ENCODE measurements at places on chromosomes 4 and X.

- no peak for DNase-seq
Measured at GRCh38 chr4:17781300-17782287, at the start of gene FAM184B. Gene FAM184B, minus strand, starts transcription at chr4:17781621. Its CDS starts 322 bp downstream, at chr4:17781299.

GRCh38 chrX:54495814-54496516 is at the start of gene FGD1:
Gene FGD1, minus strand, starts transcription at chrX:54496234. Its CDS starts 802 bp downstream, at chrX:54495432.
- DNase-seq = peak; percentile 42

- no peak for DNase-seq
Measured at GRCh38 chrX:131617182-131617581, 73.3 kb downstream of the OR13H1 start.

DNA sequence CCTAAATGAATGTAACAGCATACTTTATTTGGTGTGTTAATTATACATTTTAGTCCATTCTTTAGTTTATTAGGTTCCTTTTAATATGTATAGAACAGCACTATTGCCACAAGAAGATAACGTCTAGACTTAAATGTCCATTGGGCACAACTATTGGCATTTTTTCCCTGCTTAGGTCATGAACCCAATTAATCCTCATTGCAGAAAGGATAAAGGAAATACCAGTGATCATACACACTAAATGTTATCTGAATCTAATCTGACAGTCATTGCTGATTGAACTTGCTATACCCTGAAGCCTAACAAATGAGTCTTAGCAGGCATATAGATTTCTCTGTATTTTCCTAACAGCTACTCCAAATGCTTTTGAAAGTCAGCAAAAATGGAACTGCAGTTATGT is 2250.0 kb upstream of the AGA start:
- no peak for DNase-seq

GRCh38 chrX:84729809-84730208 is 227.6 kb upstream of the HDX start:
- no peak for DNase-seq

DNA sequence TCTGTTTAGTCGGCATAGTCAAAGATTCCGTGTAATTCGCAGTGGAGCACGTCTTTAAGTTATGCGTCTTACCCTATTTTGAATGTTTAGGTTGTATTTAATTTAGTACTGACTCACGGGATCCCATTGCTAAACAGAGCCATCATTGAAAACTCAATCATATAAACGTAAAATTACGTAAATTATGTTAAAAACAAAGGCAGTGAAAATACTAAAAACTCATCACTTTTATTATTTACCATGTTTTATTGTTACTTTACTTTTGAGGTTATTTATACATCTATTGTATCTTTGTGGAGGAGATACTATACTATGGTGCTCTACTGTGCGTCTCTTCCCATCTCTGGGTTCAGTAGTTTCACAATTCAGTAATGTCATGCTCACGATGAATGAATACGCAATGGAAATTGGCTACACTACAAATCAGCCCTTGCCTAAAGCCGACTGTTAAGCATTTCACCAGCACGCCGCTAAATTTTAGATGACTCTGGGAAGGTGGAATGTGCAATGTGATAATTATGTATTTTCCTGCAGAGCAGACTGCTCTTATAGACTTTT is 944 bp downstream of the FUNDC2 start:
- peak; percentile 7 for DNase-seq

- no peak for DNase-seq
Measured at GRCh38 chr4:7499661-7500060, 64.9 kb upstream of the PSAPL1 start.

- DNase-seq = no peak
Measured at GRCh38 chrX:72042852-72043248, 88.9 kb downstream of the RTL5 start.

DNA sequence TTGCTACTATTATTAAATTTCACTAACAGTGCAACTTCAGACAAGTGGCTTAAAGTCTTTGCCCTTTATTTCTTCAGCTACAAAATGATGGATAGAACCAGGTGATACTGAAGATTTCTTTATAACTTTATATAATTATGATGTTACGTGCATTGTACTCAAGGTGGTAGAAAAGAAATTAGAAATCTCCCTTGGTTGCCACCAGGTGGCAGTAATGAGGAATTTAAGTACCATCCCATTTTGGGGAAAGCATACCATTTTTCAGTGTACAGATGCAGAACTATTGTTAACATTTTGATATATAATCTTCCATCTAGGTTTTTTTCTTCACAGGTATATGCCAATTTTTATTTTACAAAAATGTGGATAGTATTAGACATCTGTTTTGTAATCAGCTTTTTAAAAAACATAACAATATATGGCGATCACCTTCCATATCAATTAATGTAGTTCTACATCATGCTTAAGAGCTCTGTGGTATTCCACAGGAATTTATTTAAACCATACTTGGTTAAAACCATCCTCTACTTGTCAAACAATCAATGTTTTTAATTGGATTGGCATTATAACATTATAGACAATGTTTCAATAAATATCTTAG is 37.7 kb upstream of the RAB33B start:
- no peak for DNase-seq

GRCh38 chrX:72312311-72312940 is 6.7 kb upstream of the CITED1 start:
- DNase-seq = no peak

DNA sequence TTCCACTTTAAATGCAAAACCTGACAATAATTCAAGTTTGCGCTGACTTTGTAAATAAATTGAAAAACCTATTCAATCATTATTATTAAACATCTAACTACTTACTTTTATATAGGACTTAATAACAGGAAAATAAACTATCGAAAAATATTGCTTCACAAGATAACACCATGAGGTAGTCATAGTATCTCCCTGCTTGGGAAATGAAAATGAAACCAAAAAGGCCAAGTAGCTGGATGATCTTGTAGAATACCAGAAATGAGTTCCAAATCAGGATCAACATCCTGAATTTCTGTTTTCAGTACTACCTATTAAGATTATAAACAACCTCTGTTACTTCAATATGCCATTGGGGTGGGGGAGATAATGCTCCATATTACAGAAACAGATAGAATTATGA is 58.9 kb downstream of the CHIC2 start:
- no peak for DNase-seq

DNA sequence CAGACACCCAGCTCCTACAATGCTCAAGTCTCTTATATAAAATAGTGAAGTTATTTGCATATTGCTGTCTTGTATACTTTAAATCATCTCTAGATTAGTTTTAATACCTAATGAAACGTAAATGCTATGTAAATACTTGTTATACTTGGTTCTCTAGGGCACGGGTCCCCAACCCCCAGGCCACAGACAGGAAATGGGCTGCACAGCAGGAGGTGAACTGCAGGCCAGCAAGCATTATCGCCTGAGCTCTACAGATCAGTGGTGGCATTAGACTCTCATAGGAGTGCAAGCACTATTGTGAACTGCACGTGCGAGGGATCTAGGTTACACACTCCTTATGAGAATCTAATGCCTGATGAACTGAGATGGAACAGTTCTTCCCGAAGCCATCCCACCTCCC is 395.9 kb upstream of the EMCN start:
- no peak for DNase-seq

- DNase-seq = no peak
Measured at GRCh38 chrX:53580742-53581504, 105.6 kb downstream of the HUWE1 start.

DNA sequence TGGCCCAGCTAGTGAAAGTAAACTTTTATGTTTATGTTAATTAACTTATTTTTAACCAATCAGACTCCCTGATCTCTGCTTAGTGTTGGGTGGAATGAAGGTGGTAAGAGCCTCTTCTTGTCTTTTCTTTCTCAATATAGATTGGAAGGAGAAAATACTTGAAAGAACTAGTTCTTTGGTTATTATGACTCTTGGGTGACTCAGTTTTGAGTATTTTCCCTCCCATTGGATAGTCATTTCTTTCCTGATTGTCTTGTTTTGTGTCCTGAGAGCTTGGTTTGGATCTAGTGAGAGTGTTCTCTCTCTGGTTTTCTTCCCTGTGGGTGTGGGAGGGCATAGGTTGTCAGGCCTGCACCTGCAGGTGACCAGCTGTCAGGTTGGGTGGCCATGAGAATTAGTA is 172.0 kb upstream of the GLRA2 start:
- no peak for DNase-seq

GRCh38 chr4:152613841-152614721 is 65.7 kb downstream of the TMEM154 start:
- DNase-seq = no peak

DNA sequence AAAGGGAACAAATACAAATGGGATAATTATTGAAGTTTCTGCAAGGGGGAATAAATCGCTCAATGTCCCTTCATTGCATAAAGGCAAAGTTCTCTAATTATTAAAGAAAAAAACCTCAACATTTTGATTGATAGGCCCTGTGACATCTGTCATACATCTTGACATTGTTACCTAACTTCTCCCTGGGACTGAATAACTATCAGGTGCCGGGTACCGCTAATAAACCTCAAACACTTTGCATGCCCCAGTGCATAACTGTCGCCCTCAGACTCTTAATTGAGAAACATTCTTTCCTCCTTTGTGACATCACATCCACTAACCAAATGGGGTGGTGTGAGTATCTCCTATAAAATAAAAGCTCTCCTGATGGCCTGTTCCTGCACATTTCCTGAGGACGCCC is at the start of gene ADAM29:
TSS of gene ADAM29 (plus strand) at position 301 of the 400 bp plus-strand sequence. CDS start 57,168 bp downstream, outside the sequence.
- no peak for DNase-seq

GRCh38 chr4:167003326-167003725 is 231.0 kb downstream of the SPOCK3 start:
- no peak for DNase-seq

- DNase-seq = no peak
Measured at GRCh38 chr4:87377816-87378215, 13.2 kb downstream of the HSD17B11 start.

DNA sequence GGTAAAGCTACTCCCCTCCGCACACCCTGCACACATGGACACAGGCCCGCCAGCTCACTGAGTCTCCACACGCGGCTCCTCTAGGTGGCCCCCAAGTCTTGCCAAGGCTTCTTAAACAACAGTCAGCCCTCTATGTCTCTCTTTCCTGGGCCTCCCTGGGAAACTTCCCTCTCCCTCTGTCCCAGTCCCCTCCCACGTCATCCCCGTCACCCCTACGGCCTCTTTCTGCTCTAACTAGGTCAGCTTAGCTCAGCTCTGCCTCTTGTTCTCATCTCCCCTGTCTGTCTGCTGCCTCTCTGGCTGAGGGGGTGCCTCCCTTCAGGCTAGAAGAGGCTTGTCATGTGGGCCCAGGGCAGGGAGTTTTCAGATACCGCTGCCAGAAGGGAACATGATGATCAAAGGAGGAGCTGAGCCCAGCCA is 38.8 kb downstream of the SEPTIN6 start:
- DNase-seq = no peak

DNA sequence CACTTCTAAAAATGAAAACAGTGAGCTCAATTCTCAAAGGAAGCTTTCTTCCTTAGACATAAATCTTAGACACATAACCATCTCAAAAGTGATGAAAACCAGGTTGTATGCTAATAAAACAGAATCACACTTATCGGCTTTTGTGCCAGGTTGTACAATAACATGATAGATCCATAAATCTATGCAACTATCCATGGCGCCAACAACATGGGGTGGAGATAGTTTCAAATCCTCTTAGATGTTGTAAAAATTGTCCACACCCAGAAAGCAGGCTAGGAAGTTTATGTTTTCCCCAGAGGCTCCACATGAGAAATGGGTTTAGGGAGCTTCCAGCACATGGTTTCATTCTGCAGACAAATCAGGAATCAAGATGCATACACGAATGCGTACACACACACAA is 165.3 kb upstream of the MAP3K15 start:
- no peak for DNase-seq

DNA sequence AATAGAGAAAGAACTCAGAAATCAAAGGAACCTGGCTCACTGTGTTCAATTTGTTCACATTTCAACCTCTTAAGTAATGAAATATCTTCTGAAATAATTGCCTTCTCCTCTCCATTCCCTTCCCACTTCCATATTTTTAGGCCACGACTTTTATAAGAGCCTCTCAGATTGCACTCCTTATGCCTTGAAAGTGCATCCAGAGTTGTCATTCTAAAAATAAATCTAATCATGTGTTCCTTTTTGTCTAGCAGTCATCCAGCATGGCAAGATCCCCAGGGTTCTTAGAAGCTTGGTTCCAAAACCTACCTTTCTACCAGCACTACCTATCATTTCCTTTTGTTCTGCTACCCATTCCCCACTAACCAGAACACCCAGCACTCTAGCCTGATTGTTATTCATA is 42.4 kb upstream of the RPA4 start:
- no peak for DNase-seq

DNA sequence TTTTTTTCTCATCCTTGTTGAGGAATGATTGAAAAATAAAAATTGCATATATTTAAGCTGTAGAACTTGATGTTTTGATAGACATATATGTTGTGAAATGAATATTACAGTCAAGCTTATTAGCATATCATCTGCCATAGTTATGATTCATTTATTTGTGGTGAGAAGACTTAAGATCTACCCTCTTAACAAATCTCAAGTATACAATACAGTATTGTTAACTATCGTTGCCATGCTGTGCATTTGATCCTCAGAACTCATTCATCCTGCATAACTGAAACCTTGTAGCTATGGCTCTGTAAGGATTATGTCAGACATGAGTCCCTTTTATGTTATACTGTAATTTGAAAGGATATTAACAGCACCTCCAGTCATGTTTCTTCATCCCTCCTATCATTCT is 2045.3 kb downstream of the ARAP2 start:
- DNase-seq = no peak

DNA sequence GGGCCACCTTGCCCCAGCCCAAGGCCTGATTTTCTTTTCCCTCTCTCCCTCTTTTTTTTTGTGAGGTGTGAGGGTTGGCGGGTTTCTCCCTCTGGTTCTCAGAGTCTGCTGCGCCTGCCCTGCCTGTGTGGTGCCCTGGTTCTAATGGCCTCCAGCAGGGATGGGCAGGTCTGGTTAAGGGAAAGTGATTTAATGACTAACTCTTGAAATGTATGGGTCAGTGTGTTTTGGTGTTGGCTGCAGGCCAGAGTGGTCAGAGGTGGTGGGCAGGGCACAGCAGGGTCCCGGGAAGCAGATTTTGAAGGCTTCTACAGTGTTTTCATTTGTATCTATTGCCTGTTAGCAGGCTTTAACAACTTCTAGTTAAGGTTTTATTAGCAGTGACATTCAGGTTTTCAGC is 39.0 kb downstream of the JADE1 start:
- no peak for DNase-seq

GRCh38 chrX:37543324-37543723 is 28.1 kb upstream of the LANCL3 start:
- no peak for DNase-seq

DNA sequence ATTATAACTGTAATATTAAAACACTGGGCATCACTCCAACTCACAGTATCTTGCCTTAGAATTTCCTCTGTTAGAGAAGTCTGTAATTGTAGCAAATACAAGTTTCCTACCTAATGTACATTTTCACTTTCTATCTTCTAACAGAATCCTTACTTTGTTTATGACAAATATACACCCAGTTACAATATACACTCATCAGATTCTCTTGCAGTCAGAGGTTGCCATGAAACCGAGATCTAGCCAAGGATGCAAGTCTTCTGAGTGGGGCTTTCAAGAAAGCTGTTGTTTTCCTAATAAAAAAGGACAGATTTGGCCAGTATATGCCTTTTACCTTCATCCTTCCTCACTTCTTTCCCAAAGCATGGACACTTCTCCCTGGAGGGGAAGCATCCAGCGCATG is 228.9 kb downstream of the SCFD2 start:
- DNase-seq = no peak

Data from activated naive CD4-positive, alpha-beta T cell treated with anti-CD3 and anti-CD28 coated beads, Interleukin-2, amount 50 U/mL, for 72 hours (primary cell).